ENCODE measurements at places on chromosomes 13 and 19.

GRCh38 chr19:19751846-19752245 lies 18.9 kb upstream of the ZNF14 start:
- DNase-seq, result no peak

- no peak for DNase-seq
Measured at GRCh38 chr13:41641429-41641828, 184.1 kb downstream of the RGCC start.

DNA sequence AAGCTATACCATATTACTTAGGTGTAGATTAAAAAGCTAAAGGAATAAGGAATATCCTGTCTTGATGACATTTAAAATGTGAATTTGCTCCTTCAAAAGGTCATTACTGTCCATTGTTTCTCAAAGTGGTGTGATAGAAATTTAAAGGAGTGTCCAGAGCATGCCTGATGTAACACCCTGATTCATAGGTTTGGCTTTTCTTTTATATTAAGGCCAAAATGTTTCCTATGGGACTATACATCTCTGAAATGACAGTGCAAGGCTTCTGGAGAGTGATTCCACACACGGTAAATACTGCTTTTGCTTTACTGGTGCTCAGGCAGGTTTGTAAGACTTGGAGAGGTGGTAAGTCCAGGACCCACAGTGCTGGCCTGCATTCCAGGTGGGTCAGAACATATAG lies 289.9 kb downstream of the RFC3 start:
- DNase-seq, result no peak

GRCh38 chr19:8566855-8567254 lies 10.4 kb downstream of the MYO1F start:
- no peak for DNase-seq

- no peak for DNase-seq
Measured at GRCh38 chr19:11964496-11964857, 363 bp upstream of the ZNF763 start.

DNA sequence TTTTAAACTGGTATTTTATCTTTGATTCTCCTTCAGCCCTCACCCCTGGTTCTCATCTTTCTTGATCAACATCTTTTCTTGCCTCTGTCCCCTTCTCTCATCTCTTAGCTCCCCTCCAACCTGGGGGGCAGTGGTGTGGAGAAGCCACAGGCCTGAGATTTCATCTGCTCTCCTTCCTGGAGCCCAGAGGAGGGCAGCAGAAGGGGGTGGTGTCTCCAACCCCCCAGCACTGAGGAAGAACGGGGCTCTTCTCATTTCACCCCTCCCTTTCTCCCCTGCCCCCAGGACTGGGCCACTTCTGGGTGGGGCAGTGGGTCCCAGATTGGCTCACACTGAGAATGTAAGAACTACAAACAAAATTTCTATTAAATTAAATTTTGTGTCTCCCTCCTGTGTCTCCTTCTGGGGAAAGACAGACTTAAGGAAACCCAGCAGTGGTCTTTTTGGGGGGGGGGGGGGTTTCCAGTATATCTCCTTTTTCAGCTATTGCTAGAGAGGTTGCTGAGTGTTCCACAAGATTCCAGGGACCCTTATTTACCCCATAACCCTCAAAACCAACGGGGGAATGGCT lies 1.5 kb upstream of the RAD23A start:
- DNase-seq, result no peak

DNA sequence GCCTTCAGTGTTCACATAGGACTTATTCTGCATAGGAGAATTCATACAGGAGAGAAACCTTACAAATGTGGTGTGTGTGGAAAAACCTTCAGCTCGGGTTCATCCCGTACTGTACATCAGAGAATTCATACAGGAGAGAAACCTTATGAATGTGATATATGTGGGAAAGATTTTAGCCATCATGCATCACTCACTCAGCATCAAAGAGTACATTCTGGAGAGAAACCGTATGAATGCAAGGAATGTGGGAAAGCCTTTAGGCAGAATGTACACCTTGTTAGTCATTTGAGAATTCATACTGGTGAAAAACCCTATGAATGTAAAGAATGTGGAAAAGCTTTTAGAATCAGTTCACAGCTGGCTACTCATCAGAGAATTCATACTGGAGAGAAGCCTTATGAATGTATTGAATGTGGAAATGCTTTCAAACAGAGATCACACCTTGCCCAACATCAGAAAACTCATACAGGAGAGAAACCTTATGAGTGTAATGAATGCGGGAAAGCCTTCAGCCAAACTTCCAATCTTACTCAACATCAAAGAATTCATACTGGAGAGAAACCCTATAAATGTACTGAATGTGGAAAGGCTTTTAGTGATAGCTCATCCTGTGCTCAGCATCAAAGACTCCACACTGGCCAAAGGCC lies 13.4 kb upstream of the ZFP28 start:
- DNase-seq, result no peak

GRCh38 chr13:34044041-34044440 lies 226.1 kb downstream of the RFC3 start:
- DNase-seq, result no peak

GRCh38 chr13:30429721-30430694 lies 7.7 kb downstream of the UBE2L5 start:
- no peak for DNase-seq

- DNase-seq, result peak; percentile 28
Measured at GRCh38 chr13:30696278-30697176, 38.8 kb upstream of the ALOX5AP start.

DNA sequence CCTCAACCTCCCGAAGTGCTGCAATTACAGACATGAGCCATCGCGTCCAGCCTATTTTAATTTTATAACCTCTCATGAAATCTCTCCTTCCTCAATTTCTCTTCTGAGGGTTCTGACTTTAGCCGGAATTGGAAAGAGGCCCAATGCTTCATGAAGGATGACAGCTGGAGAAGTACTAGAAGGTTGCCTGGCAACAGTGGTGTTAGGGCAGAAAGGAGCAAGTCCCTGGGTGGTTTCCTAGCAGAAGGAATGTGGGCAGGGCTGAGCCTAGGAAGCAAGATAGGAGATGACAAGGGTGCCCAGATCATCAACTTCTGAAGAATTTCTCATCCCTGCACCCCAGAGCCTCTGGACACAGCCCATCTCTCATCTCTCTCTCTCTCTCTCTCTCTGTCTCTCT lies 25.8 kb downstream of the CACNG6 start:
- no peak for DNase-seq

DNA sequence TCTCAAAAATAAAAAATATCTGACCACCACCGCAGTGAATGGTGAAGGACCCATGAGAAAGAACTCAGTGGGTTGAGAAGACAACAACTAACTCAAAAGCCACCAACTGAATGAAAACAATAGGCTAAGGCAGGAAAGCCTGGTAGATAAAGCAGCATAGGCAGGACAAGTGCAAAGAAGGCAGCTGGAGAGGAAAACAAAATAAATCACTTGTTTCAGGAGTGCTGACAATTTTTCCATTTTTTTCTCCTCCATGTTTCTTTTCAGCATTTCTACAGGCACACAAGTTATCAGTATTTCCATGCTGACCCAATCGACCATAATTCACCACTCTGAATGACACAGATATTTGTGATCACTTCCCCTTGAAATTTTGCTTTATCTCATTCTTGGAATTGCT lies 597.8 kb downstream of the LIG4 start:
- DNase-seq, result no peak

GRCh38 chr13:45300190-45300985 lies 40.6 kb downstream of the TPT1 start:
- DNase-seq, result no peak

DNA sequence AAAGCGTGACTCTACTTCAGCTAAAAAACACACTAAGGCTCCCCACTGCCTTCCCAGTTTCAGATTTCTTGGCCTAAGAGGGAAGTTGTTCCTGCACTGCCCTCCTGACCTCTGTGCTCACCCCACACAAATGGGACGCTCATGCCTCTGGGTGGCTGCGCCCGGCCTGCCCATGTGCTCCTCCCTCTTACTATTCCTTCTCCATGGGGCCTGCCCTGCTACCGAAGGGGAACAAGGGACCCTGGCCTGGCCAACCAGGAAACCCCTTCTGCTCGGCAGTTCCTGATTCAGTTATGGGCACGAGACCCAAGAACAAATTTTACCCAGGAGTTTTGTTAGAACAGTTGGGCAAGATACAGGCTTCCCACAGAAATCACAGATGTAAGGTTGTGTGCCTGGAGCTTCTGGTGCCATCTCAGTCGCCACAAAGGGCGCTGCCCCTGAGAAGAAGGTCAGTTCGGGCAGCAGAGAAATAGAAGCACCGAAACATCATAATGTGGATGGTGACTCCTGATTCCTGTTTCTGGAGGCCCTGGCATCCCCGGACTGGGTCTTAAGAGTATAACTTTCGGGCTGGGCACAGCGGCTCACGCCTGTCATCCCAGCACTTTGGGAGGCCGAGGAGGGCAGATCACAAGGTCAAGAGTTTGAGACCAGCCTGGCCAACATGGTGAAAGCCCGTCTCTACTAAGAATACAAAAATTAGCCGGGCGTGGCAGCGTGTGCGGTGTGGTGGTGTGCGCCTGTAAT lies 5.4 kb upstream of the PLPP2 start:
- DNase-seq, result no peak

GRCh38 chr13:94063096-94063495 lies 416.4 kb downstream of the DCT start:
- no peak for DNase-seq

DNA sequence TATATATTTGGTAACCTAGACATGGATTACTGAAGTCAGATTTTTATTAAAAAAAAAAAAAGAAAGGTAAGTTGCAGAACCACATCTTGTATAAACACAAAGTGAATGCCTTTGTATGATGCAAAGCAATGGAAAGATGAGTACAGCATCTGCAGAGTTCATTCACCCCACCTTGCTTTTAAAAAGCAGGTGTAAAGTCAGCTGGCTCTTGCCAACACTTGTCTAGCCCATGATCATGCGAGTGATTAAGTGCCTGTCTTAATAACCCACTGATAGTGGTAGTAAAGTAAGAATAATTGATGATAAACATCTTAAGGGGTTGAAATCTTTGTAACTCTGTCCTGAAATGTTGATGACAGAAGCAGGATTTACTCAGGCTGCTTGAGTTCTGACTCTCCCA lies 710.4 kb downstream of the EFNB2 start:
- DNase-seq, result no peak

GRCh38 chr19:9130965-9131364 lies 4.2 kb upstream of the OR7G3 start:
- DNase-seq, result no peak

GRCh38 chr19:56015756-56016155 lies 29.2 kb downstream of the NLRP5 start:
- no peak for DNase-seq

DNA sequence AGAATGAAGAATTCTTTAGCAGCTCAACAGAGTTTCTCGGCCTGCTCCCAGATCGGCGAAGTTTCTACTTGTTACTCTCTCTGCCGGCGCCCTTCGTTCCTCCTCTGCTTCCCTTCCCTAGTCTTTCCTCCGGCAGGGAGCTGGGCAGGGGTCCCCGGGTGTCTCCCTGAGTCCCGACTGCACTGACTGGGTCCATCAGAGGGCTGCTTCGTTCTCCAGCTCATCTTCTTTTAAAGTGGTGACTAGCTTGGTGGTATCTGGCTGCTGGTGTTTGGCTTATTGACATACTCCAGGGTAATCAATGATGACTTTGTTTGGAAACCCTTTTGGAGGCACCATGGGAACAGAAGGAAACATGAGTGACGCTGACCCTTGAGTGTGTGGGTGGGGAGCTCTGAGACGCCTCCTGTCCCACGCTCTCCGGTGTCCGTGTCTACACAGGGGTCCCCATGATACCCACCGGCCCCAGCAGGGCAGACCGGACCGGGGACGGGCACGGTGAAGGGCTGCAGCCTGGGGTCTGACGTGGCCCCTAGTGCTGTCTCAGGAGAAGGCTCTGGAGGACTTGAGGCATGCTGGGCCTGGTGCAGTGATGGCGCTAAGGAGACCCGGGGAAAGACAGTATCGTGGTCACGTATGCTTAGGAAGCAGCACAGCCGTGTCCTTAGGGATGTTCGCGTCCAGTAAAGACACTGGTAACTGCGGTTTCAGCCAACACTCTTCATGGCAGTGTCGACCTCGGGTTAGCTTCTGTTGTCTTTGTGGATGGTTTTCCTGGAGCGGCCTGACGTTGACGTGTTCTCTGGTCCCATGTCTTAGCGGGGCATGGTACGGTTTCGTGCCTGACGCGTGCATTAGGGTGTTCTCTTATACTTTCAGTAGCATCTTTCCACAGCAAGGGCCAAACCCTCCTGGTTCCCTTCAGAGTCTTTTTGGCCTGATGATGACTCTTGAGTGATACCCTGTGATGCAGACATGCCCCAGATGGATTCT lies 23.8 kb downstream of the NAXD start:
- DNase-seq, result no peak

DNA sequence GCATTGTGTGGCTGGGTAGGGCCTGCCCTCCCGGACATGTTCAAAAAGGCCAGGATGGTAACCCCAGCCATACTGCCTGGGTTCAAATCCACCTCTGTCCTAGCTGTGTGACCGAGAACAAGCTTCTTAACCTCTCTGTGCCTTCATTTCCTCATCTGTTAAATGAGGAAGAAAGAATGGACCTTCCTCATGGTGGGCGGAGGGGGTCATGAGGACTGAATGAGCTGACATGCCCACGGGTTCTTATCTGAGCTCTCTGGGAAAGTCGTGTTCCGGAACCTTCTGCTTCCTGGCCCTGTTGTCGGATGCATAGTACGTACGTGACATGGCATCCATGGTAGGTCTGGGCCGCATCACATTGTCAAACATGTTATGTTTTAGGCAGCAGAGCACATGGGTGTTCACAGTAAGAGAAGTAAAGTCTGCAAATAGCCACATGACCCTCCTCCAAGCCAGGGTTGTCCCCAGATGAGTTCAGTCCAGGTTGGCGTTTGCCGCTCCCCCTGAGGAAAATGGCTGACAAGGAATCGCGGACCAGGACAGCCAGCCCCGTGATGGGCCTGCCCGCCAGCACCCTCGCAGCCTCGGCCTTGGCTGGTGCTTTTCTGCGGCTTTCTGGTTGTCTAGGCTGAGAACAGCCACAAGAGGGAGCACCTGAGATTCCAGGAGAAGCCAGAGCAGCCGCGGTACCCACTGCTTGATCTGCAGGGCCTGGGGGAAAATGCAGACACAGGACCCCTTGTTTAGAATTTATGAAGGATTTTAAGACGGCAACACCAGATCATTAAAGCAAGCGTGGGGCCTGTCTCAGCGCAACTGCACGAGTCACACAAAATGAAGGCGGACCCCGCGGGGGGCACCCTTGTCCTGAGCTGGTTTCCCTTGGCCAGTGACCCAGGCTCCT lies 2.4 kb upstream of the NTN5 start:
- peak; percentile 89 for DNase-seq

GRCh38 chr13:21698817-21699679 lies 28.2 kb downstream of the FGF9 start:
- DNase-seq, result no peak
